ENCODE measurements at places on chromosomes 16 and 17.

GRCh38 chr17:71115669-71115972, 946.3 kb downstream of the KCNJ2 start:
- no peak for DNase-seq

DNA sequence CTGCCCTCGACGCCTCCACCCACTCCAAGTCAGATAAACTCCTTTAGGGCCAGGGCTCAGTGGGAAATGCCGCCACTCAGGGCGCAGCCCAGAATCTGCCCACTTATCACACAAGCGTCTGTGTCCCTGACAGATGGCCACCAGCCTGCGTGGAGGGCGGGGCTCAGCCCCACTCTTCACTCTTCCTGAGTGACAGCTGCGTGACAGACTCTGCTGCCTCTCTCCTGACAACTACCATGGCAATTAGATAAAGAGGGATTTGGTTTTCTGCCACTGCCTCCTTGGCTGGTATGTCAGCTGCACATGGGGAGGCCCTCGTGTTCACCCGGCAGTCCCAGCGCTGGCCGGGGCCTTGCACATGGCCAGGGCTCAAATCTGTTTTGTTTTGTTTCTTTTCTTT, 96.2 kb downstream of the RTN4RL1 start:
- DNase-seq: no peak

DNA sequence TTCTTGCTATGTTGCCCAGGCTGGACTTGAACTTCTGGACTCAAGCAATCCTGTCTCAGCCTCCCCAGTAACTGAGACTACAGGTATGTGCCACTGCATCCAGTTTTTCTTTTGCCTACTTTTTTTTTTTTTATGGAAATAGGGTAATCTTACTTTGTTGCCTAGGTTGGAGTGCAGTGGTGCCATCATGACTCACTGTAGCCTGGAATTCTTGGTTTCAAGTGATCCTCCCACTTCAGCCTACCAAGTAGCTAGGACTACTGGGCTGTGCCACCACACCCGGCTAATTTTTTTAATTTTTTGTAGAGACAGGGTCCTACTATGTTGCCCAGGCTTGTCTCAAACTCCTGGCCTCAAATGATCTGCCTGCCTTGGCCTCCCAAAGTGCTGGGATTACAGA, 10.0 kb downstream of the LRRC36 start:
- no peak for DNase-seq

DNA sequence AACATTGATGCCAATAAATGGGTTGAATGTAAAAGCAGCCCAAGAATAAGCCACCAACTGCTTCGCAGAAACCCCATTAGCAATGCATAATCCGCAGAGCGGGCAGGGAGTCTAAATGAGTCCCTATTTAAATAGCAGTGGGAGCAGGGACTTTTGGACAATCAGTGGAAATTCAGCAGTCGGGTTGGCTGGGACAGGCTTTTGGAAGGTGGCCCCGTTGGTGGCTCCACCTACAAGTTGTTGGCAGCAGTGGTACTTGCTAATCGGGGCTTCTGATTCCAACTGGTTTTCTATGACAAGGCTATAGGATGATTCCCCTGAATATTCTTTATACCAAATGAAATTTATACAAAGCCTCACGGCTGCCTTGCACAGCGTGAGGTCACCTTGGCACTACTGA, 86.3 kb downstream of the WDR59 start:
- no peak for DNase-seq

GRCh38 chr17:80416940-80417293, 1.9 kb downstream of the ENDOV start:
- DNase-seq: no peak

DNA sequence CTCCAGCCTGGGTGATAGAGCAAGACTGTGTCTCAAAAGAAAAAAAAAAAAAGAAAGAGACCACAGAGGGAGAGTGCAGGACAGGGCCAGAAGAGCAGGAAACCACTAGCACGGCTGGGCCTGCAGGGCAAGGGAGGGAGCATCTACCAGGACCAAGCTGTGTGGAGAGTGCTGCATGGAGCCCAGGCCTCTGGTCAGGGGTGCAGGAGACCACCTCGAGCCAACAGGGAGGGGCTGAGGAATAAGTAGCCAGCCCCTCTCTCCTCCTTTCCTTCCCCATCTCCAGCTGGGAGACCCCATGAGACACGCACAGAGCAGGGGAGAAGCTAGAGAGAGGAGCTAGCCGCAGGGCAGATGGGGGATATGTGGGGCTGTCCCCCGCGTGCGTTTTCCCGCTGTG, 67.0 kb upstream of the DNAH17 start:
- no peak for DNase-seq

- no peak for DNase-seq
Measured at GRCh38 chr17:8392674-8393469, 4.8 kb downstream of the RNF222 start.

DNA sequence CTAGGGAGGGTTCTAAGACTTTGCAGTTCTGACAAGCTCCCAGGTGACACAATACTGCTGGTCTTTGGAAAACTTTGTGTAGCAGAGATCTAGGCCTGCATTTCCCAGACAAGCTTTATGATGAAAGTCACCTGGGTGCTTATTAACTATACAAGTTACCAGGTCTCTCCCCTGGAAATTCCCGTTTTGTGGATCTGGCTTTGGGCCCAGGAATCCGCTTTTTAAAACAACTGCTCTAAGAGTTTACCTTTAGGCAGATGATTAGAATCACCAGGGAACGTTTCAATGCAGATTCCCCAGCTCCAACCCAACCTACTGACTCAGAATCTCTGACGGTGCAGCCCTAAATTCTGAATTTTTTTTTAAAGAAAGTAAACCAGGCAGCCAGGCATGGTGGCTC, 36.3 kb downstream of the MYH3 start:
- no peak for DNase-seq

DNA sequence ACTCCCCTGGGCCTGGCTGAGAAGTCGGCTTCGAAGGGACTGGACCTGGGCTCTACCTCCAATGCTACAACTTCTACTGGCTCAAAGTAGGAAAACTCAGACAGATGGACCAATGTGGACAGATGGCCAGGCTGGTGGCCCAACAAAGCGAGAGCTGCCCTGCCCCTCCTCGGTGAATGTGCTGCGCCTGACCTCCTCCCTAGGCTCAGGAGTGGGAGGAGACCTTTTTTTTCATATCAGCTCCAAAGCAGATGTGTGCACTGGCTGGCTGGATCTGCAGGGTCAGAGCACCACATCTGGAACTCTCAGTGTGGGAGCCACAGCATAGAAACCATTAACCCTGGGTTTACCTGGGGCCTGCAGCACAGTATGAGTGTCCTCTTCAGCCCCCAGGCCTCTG, 20.8 kb downstream of the ATP6V0D1 start:
- no peak for DNase-seq

GRCh38 chr17:74998783-74999182, 11.4 kb downstream of the CDR2L start:
- DNase-seq: no peak

- DNase-seq: no peak
Measured at GRCh38 chr16:85245307-85246172, 133.3 kb upstream of the CIBAR2 start.

DNA sequence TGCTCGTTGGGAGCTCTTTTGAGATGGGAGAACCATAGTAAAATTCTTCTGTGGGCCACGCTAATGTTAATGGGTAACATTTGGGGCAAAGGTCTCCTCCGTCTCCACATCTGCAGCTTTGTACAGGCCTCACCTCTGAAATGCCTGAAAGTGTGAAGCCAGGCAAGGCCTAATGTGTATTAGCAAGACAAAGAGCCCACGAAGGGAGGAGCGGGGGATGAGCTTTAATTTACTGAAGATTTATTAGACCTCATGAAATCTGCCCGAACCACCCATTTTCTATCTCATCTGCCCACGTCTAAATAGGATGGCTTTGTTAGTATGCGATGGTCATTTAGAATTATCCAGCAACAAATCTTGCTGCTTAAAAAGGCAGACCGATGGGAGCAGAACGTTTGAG, 408.9 kb downstream of the PMP22 start:
- DNase-seq: no peak

- no peak for DNase-seq
Measured at GRCh38 chr16:89921702-89922476, 1.3 kb upstream of the TUBB3 start.

- no peak for DNase-seq
Measured at GRCh38 chr16:59259950-59260319, 525.8 kb upstream of the GOT2 start.

DNA sequence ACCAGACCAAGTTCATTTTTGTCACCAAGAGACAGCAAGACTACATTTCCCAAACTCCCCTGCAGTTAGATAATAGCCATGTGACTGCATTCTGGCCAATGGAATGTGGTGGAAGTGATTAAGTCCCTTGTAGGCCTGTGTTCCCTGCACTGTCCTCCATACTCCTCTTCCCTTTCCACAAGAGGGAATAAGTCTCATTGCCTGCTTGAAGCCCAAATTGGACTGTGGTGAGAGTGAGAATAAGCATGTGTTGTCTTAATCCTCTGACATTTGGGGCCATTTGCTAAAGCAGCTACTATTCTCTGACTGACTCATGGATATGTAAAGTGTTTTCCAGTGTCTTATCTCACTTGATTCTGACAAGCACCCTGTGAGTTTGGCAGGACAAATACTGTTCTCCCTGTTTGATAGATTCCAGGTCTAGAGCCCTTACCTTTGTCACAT, 20.7 kb downstream of the PIK3R6 start:
- DNase-seq: no peak

DNA sequence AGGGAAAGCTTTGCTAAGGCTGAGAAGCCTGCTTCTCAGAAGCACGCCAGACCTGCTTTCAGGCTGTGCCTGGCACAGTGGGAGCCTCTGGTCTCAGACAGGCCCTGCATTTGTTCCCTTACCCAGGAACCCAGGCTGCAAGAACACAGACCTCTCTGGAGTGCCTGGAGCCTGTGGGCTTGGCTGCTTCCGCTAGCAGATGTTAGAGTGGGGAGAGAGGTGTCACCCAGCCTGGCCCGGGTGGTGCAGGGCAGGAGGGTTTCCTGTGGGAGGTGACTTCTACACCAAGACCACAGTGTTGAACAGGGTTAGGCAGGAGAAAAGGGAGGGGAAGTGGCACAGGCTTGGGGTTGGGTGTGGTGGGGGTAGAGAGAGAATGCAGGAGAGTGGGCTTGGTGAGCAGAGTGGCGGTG, 35.8 kb upstream of the ADGRG1 start:
- no peak for DNase-seq

DNA sequence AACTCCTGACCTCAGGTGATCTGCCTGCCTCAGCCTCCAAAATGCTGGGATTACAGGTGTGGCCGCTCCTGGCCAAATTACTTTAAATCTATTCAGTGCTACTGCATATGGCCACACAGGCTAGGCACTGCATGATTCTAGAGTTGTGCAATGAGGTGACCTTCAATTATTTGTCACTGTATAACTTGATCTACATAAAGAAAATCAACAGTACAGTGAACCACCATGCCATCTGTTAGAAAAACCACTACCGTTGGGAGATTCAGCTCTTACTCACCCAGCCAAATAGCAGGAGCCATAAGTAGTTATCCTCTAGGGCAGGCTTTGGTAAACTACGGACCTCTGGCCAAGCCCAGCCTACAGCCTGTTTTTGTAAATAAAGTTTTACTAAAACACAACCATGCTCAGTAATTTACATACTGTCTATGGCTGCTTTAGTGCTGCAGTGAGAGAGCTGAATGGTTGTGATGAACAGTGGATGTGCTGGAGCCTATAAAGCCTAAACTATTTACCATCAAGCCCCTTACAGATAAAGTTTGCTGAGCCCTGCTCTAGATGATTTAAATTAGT, 40.7 kb upstream of the TANC2 start:
- DNase-seq: no peak

GRCh38 chr17:39556423-39556822, 51.3 kb downstream of the NEUROD2 start:
- no peak for DNase-seq

- peak; percentile 55 for DNase-seq
Measured at GRCh38 chr17:4948166-4948930, at the start of gene PFN1. Gene PFN1 (minus strand): TSS chr17:4948530. CDS start chr17:4948394, 136 bp downstream.

GRCh38 chr16:11964761-11965551, at the start of gene TNFRSF17:
Gene TNFRSF17 (plus strand): TSS chr16:11965210. CDS start chr16:11965325, 115 bp downstream.
- DNase-seq: no peak

DNA sequence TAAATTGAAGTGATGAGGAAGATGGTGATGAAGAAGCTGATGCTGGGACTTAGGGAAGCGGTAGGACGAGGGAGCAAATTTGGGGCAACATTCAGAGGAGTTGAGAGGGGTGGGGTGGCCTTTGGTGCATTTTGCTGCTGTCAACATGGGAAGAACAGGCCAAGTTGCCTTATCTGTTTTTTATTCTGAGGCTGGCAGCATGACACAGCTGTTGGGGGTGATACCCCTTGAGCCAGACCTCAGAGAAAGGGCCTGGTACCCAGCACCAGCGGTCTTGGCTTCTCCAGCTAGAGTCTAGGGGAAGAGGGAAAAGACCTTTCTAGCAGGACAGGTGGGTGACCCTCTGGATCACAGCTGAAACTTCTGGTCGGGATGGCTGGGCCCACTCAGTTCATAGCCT, 4.6 kb downstream of the IGFBP4 start:
- no peak for DNase-seq

GRCh38 chr17:42521036-42521435, 15.0 kb upstream of the NAGLU start:
- no peak for DNase-seq

DNA sequence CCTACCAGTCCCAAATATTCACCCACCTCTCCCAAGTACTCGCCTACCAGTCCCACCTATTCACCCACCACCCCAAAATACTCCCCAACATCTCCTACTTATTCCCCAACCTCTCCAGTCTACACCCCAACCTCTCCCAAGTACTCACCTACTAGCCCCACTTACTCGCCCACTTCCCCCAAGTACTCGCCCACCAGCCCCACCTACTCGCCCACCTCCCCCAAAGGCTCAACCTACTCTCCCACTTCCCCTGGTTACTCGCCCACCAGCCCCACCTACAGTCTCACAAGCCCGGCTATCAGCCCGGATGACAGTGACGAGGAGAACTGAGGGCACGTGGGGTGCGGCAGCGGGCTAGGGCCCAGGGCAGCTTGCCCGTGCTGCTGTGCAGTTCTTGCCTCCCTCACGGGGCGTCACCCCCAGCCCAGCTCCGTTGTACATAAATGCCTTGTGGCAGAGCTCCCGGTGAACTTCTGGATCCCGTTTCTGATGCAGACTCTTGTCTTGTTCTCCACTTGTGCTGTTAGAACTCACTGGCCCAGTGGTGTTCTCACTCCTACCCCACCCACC, 29.8 kb downstream of the POLR2A start:
- no peak for DNase-seq

- DNase-seq: no peak
Measured at GRCh38 chr16:84513123-84513522, 8.7 kb upstream of the MEAK7 start.

- no peak for DNase-seq
Measured at GRCh38 chr17:11986179-11986941, 10.9 kb downstream of the ZNF18 start.

- DNase-seq: no peak
Measured at GRCh38 chr17:5194346-5194745, 2.7 kb upstream of the ZNF594 start.
